ENCODE measurements at places on chromosomes 1 and 21. TPM values are rescaled to one million over a fixed set of nuclear protein-coding genes. Genes with fewer than 3 reads are reported as not detected.

Gene CHI3L2
- total RNA-seq, result 8.0 TPM

GRCh38 chr1:34709547-34709946 is 45.3 kb upstream of the GJB5 start:
- peak; percentile 7 for DNase-seq

GRCh38 chr1:66925944-66926343 is 1.2 kb downstream of the MIER1 start:
- no peak for DNase-seq

GRCh38 chr1:3064296-3064850 is 4.6 kb upstream of the PRDM16 start:
- DNase-seq, result no peak

- no peak for DNase-seq
Observed at GRCh38 chr1:155131285-155131684, 3.6 kb downstream of the EFNA1 start.

Gene C1orf87
- 0.44 TPM for total RNA-seq

- DNase-seq, result peak; percentile 42
Observed at GRCh38 chr1:167599957-167600581, 30.0 kb upstream of the RCSD1 start.

DNA sequence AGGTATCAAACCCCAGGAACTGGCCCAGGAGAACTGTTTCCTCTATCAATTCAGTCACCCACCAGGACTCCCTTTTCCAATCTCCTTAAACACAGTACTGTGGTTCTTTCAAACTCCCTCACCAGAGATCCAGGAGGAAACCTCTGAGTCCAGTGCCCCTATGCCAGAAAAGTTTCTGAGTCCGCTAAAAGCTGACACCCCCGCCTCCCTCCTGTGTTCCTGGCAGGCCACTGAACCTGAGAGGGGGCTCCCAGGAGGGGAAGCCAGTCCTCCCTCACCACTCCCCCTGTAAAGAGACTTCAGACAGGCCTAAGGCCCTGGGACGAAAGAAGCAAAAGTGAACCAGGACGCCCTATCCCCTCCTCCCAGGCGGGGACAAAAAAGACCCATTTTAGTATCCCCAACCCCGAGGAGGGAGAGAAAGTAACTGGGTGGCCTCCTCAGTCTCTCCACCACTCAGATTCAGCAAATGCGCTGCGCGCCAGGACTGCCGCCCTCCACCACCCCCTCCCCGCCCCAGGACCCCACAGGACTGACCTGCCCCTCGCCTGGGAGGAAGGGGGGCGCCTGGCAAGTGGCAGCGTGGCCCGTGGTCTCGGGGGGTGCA is 624 bp downstream of the SLC41A1 start:
- no peak for DNase-seq

DNA sequence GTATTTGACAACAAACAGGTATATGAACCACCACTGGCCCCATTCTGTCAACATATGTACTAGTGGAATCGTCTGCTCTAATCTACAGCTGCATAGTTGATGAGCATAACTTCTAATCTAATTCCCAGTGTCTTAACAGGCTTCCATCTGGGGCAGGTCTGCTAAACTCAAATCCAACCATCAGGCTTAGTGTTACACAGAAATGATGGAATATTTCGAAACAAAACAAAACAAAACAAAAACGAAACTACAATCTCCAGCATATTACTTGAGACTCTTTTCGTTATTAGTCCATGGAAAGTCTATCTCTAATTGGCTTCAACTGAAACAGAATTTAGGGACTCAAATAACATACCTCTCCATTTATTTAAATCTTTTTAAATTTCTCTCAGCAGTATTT is 37.6 kb downstream of the DIPK1A start:
- DNase-seq, result peak; percentile 33

DNA sequence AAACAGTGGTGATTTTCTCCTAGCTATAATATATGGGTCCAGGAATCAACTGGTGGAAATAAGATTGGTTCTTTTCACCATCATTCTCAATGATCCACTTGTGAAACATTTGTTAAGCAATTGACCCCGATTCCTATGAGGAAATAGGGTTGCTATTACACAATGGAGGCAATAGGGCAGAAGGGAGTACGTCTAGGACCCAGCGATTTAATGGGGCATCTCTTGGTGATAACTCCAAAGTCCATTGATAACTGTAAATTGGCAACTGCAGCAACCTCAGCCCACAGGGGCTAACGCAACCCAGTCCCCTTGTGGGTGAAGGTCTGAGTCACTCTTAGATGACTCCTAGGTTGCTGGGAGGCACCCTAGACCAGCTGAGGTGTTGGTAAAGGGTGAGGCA is 62.5 kb upstream of the BARHL2 start:
- no peak for DNase-seq

GRCh38 chr1:32464191-32464715 is 619 bp upstream of the ZBTB8B start:
- DNase-seq, result peak; percentile 45

Gene C1orf116
- total RNA-seq, result 101 TPM

DNA sequence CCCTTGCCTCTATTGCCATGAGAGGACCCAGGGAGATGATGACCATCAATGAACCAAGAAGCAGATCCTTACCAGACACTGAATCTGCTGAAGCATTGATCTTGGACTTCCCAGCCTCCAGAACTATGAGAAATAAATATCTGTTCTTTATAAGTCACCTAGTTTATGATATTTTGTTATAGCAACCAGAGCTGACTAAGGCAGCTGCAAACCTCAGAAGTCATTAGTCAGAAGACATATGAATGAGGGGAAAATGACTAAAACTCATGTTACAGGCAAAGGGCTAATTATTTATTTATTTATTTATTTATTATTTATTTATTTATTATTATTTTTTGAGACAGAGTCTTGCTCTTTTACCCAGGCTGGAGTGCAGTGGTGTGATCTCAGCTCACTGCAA is 321.1 kb downstream of the TGFB2 start:
- DNase-seq, result no peak

DNA sequence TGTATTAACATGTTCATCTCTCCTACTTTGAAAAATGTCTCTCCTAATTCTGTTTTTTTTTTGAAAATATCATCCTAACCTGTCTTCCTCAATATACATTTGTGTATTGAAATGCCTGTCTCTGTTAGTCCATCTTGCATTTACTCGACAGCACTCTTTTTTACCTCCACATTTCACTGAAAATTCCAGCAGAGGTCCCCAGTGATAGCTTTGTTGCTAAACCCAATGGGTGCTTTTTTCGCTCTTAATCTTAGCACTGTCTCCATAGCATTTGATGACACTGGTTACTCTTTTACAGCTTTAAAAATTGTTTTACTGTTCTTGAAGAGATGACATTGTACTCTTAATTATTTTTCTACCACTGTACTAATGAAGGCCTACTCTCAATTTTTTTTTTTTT is 10.8 kb downstream of the OSBPL9 start:
- DNase-seq, result no peak

All from left lung (tissue), 14 donors.